ENCODE measurements at places on chromosomes 13 and 19.
A peak's percentile ranks its signal among the peaks of the same experiment; 100 is the strongest.

DNA sequence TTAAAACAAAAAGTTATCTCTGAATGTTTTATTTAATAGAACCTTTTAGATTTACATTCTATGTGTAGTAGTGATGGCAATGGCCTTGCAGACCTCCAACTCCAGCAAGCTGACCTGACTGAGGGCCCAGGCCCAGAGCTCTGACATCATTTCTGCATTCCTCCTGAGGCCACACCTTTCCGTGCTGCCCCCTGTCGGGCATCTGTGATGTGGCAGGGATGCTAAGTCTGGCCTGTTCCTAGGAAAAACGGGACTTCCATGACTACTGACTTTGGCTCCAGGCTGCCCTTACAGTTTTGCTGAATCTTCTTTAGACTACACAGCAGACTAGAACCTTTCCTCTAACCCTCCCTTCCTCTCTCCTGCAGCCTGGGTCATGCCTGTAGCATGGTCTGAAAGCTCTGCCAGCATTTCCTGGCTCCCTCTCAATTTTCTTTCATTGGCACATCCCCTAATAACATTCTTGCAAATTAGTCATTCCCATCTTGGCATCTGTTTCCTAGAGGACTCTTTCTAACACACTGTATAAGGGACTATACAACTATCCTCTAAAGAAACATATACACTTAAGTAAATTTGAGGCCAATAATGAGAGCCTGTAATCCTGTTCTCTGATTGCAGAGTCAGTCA is 249.1 kb downstream of the GPC5 start:
- no peak for DNase-seq

DNA sequence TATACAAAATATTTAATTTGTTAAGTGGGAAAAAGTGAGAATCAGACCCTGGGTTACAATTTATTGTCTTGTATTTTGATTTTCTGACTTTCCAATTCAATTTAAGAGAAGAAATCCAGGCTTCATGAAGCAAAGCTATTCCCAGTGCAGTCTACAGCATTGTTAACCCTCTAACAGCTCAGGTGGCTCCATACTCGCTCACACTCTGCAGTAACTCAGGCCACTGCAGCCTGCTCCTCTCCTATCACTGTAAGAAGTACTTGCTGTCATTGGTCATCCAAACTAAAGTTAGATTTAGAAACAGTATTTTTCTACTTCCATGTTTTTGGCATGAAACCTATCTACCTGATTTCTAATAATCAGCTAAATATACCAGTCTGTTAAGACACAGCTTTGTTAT is 830.3 kb downstream of the PCDH9 start:
- no peak for DNase-seq

DNA sequence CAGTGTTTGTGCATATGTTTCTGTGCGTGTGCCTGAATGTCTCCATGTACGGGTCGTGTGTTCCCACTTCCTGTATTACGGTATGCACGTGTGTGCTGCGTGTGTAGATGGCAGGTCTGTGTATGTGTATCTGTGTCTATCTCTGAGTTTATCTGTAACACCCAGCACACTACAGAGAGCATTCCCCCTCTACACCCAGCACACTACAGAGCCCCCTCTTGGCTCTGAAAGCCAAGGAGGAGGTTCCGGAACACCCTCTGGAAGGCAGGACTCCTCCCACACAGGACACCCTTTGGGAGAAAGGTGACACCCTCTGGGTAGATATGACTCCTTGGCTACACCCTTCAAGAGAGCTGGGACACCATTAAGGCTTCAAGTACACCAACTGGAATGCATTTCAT is 2.1 kb upstream of the ERFL start:
- DNase-seq, result no peak

GRCh38 chr19:46976845-46977320 is 42.8 kb upstream of the NPAS1 start:
- no peak for DNase-seq

GRCh38 chr13:23799945-23800344 is 89.3 kb downstream of the MIPEP start:
- DNase-seq, result no peak

GRCh38 chr13:40159736-40160135 is 504.3 kb downstream of the COG6 start:
- DNase-seq, result no peak

GRCh38 chr13:39768962-39769361 is 113.5 kb downstream of the COG6 start:
- no peak for DNase-seq

DNA sequence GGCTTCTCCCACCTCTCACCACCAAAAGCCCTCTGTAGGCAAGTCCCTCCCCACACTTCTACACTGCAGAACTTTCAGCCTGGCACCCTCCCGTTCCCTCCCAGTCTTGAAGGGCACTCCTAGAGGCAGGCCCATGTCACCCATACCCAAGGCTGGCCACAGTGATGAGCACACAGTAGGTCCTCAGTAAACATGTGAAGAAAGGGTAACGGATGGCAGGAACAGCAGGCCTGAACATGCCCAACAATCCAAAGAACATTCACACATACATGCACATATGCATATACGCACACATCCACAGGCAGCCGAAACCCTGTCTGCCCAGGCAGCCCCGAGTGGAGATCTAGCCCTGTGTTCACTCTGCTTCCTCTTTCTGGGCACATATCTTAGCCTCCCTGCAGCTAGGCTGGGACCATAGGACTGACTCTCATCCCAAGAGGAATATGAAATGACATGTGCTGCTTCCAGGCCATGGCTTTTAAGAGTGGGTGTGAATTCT is 55.2 kb downstream of the CEBPG start:
- no peak for DNase-seq

DNA sequence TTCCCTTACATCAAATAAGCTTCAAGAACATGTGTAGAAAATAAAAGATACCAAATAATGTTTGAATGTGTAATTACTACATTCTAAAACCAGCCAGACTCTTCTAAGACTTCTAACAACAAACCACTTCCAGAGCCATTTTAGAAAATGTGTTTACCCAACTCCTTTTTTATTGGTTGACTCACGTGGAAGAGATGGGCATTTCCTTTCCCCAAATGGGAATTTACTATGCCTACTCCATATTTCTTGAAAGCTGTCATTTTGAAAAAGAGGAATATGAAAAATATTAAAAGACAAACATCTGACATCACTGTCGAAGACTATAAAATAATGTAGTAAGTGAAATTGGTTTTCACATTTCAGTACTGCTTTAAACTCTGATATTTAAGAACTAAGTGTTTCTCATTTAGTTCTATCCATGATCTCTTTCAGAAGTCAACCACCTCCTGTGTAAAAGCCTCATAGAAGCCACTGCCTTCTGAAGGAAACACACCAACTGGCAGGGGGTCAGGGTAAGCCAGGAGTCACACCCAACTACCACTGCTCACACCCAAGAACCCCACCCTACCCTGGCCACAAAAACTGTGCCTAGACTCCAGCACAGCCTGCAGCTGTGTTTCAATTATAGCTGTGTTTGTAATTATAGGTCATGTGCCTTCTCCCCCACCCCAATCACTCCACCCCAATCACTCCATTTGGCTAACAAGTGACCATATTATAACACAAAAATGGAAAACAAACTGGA is 86.8 kb downstream of the UBL3 start:
- no peak for DNase-seq

- DNase-seq, result peak; percentile 40
Measured at GRCh38 chr19:56309511-56310185, 5.0 kb downstream of the ZSCAN5A start.

DNA sequence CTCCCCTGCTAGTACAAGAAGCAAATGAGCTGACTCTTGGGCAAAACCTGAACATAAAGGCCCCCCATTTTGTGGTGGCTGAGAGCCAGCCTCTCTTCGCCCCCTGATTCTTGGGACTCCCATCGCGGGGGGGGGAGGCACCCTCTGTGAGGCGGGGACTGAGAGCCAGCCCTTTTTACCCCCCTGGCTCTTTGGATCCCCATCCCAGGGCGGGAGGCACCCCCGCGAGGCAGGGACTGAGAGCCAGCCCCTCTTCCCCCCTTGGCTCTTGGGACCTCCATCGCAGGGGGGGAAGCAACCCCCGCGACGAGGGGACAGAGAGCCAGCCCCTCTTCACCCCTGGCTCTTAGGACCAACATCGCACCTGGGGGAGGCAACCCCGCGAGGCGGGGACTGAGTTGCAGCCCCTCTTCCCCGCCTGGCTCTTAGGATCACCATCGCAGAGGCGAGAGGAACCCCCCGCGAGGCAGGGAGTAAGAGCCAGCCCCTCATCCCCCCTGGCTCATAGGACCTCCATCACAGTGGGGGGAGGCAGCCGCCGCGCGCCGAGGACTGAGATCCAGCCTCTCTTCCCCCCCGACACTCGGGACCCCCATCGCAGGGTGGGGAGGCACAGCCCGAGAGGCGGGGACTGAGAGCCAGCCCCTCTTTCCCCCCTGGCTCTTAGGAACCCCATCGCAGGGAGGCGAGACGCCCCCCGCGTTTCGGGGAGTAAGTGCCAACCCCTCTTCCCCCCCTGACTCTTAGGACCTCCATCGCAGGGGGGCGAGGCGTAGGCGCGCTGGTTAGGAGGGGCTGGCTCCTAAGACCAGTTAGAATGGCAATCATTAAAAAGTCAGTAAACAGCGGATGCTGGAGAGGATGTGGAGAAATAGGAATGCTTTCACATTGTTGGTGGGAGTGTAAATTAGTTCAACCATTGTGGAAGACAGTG is 2428.4 kb upstream of the PCDH20 start:
- DNase-seq, result no peak

- no peak for DNase-seq
Measured at GRCh38 chr19:6272411-6272791, 7.4 kb downstream of the MLLT1 start.

DNA sequence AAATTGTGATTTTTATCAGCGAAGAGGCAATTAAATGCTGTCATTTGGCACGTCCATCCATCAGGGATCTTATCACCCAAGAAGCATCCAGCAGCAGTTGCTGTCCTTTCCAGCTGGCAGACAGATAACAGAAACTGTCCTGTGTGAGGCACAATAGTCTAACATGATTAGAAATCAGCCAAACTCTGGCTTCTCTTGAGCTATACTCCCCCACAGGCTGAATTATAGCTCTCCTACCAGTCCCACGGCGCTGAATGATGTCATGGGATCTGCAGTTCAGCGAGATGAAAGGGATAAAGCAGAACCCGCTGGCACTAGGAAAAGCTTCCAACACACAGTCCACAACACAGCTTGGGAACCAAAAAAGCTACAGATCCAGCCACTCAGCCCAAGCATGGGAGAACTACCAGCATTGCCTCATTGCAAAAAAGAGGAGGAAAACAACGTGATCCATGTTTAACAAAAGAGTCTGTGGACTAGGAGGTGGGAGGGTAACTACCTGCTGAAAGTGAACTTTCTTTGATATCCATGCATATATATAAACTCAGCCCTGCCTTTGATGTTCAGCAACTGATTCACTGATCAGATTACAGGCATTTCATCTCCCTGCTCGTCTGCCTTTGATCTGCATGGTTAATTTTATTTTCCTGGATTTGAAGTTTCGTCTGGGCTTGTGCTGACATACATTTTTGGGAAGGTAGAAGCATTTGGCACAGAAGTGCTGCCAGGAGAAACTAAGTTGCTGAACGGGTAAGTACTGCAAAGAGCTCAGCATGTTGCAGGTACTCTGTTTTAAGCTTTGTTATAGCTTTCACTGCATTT is at the start of gene TNFRSF19:
TSS of gene TNFRSF19 (plus strand) at position 314 of the 822 bp plus-strand sequence. CDS start 19,772 bp downstream, outside the sequence.
- no peak for DNase-seq

GRCh38 chr13:104817271-104817670 is 1718.2 kb downstream of the EFNB2 start:
- DNase-seq, result no peak

GRCh38 chr13:105220881-105221280 is 1314.6 kb downstream of the EFNB2 start:
- no peak for DNase-seq

GRCh38 chr19:53906211-53907192 is 2.6 kb upstream of the CACNG7 start:
- DNase-seq, result peak; percentile 58

DNA sequence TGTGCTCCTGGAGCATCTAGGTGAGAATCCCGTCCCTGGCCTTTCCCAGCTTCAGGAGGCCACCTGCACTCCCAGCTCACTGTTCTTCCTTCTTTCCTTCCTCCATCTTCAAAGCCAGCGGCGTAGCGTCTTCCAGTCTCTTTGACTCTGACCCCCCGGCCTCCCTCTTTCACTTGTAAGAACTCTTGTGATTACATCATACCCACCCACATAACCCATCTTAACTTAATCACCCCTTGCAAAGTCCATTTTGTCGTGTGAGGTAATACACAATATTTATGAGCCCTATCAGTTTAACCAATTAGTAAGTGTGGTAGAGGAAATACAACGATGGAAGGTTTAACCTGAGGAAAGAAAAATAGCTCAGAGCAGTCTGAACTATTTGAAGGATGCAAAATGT is 4.6 kb upstream of the CDC16 start:
- no peak for DNase-seq

GRCh38 chr19:18045307-18046050 is 37.5 kb downstream of the ARRDC2 start:
- DNase-seq, result no peak

DNA sequence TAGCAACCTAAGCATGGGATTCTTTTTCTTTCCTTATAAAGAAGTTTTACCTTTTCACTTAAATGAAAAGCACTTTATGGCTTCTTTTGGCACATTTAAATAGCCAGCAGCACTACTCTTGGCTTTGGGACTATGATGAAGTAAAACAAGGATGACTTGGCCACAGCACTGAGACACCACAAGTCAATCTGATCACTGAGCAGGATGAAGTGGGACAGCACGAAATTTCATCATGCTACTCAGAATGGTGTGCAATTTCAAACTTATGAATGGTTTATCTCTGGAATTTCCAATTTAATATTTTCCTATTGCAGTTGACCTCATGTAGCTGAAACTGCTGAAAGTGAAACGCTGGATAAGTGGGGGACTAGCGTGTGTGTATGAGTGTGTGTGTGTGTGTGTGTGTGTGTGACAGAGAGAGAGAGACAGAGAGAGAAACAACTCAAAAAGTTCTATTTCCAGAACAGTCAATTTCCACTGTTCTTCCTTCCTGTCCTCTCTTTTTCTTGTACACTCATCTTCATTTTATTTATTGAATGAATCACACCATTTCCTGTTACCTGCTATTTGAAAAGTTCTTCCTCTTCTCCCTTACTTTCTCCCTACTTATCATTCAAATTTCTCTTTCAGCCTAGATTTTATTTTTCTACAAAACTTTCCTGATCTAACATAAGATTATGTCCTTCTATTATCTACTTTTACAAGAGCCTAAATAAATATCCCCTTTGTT is 414.2 kb upstream of the MIR17HG start:
- DNase-seq, result no peak

GRCh38 chr19:14015524-14016035 is 9.5 kb upstream of the RFX1 start:
- DNase-seq, result no peak

DNA sequence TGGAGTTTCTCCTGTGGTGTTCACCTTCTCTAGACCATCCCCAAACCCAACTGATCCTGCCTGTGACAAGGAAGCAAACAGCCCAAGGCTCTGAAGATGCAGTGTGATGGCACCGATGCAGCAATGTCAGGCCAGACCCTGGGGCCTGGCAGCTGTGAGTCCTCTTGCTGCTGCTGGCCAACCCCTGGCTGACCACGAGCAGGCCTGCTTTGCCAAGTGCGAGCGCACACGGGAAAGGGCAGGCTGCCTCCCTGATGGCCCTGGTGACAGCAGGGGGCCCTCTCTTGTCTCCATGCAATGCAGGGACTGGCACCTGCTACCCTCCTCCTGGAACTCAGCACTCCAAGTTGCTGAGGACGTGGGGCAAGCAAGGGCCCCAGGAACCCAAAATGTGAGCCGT is 5.4 kb upstream of the VSTM2B start:
- DNase-seq, result no peak
